ENCODE measurements at places on chromosomes 12 and 14.

DNA sequence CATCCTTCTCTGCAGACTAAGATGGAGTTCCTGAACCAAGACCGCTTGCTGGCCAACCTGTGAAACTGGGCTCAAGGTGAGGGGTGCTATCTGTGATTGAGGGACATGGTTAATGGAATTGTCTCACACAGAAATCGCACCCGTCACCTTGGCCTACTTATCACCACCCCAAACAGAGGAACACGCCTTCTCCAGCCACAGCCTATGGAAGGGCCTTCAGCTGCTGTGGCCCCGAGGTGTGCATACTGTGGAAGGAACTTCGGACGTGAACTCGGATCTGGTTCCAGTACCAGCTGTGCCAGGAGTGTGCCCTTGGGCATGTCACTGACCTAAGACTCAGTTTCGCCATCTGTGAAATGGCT, 44.4 kb downstream of the EVL start:
- no peak for DNase-seq

GRCh38 chr14:94632305-94632590, 20.1 kb downstream of the SERPINA3 start:
- no peak for DNase-seq

GRCh38 chr14:64727551-64728071, 23.4 kb downstream of the PLEKHG3 start:
- DNase-seq = no peak

GRCh38 chr12:123696646-123697045, 15.5 kb upstream of the ATP6V0A2 start:
- no peak for DNase-seq

DNA sequence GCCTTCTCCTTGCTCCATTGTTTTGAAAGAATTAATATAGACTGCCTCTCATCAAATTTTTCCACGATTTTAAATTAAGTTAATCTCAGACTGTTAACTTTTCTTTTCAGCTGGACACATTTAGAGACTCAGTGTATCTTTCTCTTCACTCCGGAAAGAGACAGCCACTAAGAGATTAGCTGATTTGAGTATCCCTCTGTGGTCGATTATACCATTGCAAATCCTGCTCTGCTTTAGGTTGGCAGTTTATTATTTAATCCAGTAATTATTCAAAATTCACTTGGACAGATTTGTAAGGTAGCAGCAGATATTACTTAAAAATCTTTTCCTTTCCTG, 588 bp upstream of the TWF1 start:
- no peak for DNase-seq

GRCh38 chr14:58637040-58637390, 747 bp upstream of the DACT1 start:
- peak; percentile 81 for DNase-seq

DNA sequence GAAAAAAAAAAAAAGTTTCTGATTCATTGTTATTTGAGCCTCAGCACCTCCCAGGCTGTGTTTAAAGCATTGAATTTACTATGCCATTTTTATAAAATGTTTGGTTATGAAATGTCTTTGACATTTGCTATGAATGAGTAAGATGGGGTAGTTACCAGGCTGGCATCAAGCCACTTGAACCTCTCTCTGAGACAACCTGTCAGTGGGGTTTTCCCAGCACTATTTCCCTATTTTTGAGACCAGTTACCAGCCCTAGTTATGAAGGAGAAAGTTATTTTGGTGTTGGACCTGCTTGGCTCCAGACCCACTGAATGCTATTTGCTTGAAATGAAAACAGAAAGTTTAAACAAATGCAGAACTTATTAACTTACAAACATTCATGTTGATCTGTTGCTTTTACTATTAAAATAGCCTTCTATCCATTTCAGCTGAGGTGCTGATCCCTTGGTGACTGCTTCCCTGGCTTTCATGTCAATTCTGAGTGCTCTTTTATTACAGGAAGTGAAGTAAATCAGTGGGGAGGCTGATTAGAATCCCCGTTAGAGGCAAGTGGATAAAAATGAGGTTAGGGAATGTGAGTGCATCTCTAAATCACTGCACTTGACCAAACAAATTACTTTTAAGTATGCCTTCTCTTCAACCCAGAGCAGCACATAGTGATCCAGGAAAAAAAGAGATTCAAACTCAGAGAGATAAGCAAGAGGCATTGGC, 37.8 kb downstream of the LLPH start:
- DNase-seq = no peak

DNA sequence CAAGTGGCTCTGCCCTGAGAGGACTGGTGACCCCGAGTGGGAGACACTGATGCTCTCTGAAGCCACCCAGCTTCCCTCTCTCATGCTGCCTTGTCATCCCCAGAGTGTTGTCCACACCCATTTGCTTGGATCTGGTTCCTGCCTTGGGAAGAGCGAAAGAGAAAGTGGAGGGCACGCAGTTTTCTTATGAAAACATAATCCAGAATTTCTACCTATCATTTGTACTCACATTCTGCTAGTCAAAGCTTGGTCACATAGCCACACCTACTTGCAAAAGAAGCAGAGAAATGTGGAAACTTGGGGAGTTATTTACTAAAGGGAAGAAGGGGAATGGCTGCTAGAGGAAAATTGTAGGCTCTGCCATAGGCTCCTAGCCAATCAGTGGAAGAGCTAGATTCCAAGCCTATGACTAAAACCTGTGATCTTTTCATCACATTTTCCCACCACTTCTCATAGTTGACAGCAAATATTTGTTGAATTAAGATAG, 326.3 kb downstream of the ZFP36L1 start:
- no peak for DNase-seq

DNA sequence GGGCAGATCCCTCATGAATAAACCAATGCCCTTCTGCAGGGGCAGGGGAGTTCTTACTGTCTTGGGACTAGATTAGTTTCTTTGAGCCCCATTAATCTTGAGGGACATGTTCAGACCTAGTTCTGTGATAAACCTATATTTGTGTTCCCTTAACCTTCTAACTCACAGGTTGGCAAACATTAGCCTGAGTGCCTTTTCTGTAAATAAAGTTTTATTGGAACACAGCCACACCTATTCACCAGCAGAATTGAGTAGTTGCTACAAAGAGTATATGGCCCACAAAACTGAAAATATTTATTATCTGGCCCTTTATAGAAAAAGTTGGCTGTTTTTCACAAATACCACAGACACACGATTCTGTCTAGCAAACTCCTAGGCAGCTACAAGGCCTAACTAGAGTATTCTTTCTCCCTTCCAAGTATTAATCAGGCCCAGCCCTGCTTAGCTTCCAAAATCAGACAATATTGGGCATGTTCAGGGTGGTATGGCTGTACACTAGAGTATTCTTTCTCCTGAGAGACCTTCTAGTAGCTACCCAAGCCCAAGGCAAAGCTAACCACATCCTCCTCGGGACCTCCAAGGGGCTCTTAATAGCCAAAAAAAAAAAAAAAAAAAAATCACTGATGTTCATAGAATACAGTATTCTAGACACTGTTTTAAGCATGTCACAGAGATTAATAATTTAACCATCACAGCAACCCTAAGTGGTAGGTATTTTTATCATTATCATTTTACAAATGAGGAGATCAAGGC, 199.3 kb upstream of the PWP1 start:
- no peak for DNase-seq
